CD4-positive, alpha-beta T cell treated with Interleukin-15 for 4 hours (primary cell): ENCODE measurements at places on chromosomes 4 and X.

DNA sequence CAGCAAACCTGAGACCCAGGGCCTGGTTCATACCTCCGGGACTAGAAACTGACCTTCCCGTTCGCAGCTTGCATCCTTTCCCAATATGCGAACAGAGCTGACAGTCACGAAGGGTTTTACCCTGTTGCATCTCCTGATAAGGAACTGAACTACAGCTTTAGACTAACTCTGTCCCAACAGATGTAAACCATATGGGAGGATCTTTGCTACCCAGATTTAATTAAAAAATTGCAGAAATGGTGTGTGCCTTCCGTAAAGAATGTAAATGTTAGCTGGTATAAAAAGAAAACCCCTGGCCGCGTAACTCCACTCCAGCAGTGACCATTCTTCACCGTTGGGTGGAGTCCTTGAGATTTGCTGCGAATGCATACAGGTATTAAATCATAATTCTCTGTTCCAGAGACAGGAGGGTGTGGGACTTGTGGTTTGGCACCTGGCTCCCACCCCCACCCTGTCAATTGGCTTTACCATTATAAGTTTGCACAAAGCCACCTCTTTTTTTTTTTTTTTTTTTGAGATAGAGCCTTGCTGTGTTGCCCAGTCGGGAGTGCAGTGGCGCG, 40.6 kb upstream of the SORCS2 start:
- DNase-seq = no peak

DNA sequence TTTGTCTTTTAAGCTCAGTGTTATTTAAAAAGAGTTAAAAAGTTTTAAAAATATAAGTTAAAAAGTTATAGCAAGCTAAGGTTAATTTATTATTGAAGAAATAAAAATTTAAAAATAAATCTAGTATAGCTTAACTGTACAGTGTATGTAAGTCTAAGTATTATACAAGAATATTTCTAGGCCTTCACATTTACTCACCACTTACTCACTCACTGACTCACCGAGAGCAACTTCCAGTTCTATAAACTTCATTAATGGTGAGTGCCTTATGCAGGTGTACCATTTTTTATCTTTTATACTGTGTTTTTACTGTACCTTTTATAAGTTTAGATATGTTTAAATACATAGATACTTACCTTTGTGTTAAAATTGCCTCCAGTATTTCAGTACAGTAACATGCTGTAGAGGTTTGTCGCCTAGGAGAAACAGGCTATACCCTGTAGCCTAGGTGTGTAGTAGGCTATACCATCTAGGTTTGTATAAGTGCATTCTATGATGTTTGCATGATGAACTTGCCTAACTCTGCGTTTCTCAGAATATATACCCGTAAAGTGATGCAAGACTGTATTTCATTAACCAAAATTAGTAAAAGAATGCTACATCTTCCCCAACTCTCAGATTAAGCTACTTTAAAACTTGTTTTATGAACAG, 202.9 kb downstream of the CFAP299 start:
- DNase-seq = no peak

- DNase-seq = no peak
These were observed 330.5 kb downstream of the HNRNPD start for GRCh38 chr4:82043081-82043808.

GRCh38 chr4:47526281-47526680, 41.2 kb downstream of the ATP10D start:
- DNase-seq = no peak

DNA sequence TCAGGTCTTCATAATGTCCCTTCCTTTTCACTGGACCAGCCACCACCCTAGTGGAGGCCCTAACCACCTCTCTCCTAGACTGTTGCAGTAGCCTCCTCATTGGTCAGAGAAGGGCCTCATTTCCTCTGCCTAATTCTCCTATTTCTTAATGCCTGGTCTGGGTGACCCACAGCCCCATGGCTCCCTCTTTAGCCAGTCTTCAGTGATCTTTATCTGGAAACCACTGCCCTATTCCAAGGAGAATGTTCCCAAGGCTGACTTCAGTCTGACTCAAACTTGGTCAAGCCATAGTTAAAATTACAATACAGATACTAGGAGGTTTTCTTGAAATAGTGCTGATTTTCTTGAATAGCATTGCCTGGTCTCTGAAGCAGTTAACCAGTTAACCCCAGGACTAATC, 53.6 kb upstream of the PRPS1 start:
- no peak for DNase-seq

- no peak for DNase-seq
These were observed 3.3 kb downstream of the NUDT9 start for GRCh38 chr4:87425711-87426110.

GRCh38 chr4:74283614-74284013, 24.7 kb upstream of the EPGN start:
- DNase-seq = no peak

- peak; percentile 59 for DNase-seq
These were observed 98.2 kb downstream of the FRYL start for GRCh38 chr4:48681856-48682255.

- no peak for DNase-seq
These were observed 102.4 kb upstream of the VCX2 start for GRCh38 chrX:8273451-8273895.

GRCh38 chrX:68867458-68868112, 38.8 kb downstream of the EFNB1 start:
- no peak for DNase-seq

DNA sequence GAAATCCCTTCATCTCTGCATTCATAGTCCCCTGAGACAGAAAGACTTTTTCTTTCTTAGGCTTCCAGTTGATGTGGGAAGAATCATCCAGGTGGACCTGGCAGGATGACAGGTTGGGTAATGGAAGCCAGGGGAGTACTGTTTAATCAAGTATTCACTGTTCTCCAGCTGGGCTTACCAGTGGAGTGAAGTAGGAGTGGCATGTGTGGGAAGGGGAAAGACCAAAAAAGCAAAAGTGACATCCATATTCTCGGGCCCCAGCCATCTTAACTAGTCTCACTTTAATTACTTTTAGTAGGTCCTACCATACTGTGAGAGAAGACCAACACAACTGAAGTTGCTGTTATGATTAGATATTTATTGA, 18.5 kb downstream of the VSIG4 start:
- DNase-seq = no peak

DNA sequence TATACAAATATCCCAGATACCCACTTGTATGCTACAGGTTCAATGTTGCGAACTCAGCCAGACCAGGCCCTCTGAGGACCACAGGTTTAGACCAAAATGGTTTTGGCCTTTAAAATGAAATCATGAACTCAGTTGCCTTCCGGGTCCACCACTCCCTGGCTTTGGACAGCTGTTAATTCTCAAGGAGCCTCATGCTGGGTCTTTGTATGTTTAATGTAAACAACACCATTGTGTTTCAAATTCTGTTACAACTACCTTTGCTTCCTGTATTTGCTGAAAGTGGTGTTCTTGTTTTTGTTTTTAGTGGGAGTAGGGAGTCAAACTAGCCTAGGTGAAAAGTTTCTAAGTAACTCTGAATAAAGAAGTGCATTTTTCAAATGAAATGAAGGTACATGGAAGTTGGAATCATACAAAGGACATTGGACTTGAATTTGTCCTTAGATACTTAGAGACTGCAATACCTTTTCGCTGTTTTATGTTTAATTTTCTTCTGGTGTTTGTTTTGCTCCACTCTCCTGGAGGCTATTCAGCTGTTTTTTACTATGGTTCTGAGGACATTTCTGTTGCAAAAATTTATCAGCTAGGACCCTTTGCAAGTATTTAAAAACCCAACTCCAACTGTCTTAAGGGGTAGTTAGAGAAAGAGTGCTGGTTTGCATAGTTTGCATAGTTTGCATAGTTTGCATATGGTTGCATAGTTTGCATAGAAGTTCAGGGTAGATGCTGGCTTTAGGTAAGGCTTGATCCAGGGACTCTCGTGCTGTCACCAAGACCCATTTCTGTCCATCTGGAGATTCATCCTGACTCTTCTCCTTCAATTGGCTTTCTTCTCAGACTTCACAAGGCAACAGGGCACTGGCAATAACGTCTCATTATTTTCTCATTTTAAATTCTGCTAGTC, 70.1 kb downstream of the MID1IP1 start:
- no peak for DNase-seq

DNA sequence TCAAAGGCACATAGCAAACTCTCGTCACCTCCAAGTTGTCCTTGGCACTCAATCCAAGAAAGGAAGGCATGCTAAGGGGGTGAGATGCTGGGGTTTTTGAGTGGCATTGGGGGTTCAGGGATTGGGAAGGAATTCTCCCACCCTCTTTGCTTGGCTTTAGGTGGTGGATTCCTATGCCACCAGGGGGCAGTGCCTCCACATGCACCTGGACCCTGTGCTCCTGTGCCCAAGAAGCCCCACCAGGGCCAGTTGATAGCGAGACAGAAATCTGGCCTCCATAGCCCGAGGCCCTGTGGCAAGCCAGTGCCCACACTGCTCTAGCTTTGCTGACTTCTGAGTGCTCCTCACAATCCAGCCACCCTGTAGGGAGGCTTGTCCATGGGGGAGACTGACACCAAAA, 2.0 kb upstream of the FATE1 start:
- DNase-seq = no peak

GRCh38 chr4:98573791-98574190, 84.6 kb downstream of the TSPAN5 start:
- DNase-seq = no peak

DNA sequence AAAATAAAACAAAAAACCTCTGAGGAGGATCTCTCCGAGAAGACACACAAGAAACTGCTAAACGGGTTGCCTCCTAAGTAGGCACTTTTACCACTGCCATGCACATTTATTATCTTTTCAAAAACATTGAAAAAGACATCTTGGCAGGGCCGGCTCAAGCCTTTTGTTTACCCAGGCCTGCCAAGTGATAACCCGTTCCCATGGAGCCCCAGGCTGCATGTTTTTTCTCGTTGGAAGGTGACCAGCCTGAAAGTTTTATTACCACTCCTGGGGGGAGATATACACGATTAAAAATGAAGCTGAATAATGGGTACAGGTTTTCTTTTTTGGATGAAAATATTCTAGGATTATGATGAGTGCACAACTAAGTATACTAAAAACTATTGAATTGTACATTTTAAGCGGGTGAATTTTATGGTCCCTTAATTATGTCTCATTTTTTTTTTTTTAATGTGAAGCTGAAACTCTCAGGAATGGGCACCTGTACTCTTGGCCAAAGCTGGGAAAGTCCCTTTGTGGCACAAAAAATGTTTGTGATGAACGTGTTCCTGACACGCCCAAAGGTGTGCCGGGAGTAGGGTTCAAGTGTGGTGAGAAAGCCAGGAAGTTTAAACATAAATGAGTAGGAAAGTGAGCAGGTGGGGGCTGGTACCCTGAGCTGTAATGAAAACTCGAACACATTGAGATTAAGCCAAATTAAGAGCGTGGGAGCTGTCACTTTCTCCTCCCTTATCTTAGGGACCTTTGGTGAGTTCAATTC, 1.5 kb upstream of the MAP7D2 start:
- DNase-seq = no peak

GRCh38 chr4:38381788-38382187, 282.2 kb upstream of the KLF3 start:
- DNase-seq = no peak

DNA sequence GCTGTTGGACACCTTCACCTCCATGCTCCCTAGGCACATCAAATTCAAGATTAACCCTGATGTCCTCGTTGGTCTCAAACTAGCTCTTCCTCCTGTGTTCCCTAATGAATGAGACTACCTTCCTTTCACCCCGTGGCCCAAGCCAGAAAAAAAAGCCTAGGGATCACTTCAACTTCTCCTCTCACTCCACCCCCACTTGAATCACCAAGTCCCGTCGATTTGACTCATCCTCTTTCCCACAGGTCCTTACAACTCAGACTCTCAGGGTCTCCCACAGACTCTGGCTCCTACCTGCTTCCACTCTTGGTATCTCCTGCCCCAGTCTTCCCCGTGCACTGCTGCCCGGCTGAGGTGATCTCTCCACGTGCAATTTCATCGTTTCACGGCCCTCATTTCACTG, 8.5 kb downstream of the SLC25A43 start:
- DNase-seq = no peak

- no peak for DNase-seq
These were observed 60.4 kb downstream of the F11 start for GRCh38 chr4:186326391-186326790.

DNA sequence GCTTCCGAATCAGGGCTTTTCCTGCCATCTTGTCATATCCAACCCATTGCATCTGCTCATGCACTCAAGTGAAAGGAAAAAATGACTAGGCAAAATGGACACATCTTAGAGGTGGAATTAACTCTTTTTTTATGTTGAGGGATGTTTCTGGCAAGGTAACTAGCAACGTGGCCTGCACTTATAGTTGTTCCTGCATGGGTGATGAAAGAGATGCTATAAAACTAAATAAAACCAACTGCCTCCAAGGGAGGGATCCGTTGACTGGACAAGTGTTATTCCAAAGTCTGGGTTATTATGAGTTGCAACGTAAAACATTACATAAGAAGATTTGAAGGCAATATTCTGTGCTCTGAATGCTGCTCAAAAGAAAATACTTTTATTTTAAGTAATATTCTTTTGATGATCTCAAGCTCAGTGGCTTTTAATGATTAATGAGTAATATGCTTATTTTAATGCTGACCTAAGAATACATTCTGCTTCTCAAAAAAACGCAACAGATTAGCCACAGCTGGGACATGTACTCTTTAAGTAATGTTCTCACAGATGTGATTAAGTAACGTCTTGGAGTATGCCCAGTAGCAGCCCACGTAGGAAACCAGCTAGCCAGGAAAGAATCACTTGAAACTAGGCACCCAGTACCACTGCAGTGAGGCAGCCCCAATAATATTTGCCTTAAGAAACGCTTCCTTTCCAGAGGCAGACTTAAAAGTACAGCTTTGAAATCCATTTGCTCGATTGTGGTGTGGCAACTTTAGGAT, 27.4 kb downstream of the KLF3 start:
- DNase-seq = no peak

DNA sequence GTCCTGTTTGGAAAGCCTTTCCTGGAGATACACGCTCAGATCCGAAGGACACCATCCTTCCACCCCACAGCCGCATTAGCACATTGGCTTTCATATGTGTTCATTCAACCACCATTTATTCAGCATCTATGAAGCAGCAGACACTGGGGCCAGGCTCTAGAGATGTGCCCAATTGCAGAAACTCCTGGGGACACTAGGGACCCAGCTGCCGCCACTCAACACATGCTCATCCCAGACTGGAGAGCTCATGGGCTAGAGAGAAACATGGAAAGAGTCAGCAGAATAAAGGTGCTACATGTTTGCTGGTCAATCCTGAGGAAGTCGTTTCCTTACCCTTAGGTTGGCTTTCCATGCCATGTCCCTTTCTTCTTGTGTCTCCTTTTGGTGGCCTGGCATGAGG, 7.6 kb downstream of the CTAG1A start:
- no peak for DNase-seq

DNA sequence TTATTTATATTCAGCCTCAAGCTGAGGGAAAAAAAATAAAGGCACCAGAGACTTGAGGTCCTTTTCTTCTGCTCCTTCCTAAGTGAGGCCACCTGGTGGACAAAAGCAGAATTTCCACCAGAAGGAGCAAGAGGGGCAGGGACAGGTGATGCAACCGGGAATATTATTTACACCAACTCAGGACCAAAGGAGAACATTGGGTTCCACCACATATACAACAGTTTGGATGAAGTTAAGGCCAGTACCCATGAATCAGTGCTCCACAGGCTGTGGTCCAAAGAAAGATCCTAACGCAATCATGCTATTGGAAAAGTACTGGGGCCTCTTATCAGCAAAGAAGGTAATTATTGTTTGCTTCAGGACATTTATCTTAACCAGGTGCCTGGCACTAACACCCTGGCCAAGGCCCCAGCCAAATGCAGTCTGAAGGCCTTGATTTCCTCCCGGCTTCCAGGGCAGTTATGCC, 57.4 kb downstream of the TSC22D3 start:
- peak; percentile 79 for DNase-seq
